Stimulated activated CD4-positive, alpha-beta T cell treated with anti-CD3 and anti-CD28 coated beads, Interleukin-15, amount 100 ng/mL, for 24 hours (primary cell): ENCODE measurements at places on chromosomes 2 and 18.
A peak's percentile ranks its signal among the peaks of the same experiment; 100 is the strongest.

DNA sequence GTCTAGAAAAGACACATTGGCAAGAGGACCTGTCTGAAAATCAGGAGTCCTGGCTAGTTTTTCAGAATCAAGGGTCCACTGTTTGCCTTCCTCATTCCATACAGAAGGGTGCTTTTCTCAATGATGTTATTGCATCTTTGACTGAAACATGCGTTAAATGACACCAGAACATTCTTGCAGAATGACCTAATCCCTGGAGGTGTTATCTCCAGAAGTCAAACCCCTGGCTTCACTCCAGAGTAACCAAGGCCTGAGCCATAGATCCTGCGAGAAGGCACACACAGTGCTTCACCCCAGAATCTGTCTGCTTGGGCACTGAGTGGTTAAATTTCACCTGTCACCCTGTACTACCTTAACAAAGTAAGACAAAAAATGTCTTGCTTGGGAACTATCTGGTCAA, 1055.2 kb upstream of the FANCL start:
- DNase-seq: no peak

GRCh38 chr2:127110985-127111384, 4.0 kb upstream of the BIN1 start:
- no peak for DNase-seq

DNA sequence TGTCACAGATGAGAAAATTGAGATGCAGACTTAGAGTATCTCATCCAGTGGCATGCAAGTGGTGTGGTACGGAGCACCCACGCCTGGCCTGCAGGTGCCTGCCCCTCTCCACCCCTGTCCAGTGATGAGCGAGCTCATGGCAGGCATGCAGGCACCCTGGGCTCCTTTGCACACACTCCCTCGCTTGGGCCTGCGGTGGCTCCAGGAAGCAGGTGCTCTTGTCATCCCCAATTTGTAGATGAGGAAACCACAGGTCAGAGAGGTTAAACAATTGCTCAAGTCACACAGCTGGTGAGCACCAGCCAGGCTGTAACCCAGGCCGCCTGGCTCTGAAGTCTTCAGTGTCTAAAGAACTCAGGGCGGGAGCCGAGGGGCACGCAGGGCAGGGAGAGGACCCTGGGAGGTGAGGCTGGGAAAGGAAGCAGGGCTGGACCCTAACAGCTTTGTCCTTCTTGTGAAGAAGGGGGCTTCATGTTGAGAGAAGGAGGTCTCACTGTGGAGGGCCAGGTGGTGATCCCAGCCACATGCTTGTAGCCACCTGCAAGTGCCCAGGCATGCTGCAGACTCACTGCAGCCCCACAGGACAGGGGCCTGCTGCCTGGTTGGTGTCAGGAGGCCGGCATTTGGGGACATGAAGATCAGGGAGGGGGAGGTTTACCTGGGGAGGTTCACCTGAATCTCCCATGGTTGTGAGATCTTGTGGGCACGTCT, 166.2 kb downstream of the SH3RF3 start:
- DNase-seq: no peak

DNA sequence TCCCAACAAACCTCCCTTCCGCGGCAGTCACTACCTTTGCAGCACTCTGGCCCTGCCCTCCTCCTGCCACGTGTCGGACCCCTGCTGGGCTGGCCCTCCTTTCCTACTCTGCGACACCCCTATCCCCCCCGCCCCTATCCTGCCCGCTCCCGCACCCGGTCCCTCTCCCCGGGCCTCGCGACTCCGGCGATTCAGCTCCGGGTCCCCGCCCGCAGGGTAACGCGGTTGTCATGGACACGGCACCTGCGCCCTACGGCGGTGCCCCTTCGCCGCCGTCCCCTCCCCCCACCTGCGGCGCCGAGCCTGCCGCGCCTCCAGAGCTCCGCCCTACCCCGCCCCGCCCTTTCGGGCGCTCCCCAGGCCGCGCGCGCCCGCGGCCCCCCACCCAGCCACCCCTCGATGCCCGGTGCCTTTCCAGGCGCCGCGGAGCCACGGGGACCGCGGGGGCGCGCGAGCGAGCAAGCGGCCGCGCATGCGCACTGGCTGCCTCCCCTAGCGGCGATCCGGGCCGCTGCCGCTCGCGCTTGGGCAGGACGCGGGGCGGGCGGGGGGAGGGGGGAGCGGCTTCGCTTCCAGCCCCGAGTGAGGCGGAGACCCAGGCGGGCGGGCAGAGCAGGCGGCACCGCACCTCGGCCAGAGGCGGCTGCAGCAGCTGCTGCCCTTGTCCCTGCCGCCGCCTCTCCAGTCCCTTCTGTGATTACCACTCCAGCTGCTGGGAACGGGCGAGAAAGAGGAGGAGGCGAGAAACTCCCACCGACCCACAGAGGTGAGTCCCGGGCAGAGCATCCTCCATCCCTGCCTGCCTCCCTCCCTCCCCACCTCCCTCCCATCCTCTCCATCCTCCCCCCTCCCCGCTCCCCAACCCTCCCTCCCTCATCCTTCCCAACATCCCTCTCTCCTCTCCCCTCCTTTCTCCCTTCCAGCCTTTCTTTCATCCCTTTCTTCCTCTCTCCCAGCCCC, at the start of gene CTNNA2:
Gene CTNNA2, plus strand, starts transcription at position 610 of the 960 bp plus-strand sequence.
- peak; percentile 36 for DNase-seq

GRCh38 chr2:18304849-18305248, 255.6 kb downstream of the RDH14 start:
- DNase-seq: no peak

GRCh38 chr2:226777611-226778010, 22.0 kb downstream of the IRS1 start:
- DNase-seq: no peak

- DNase-seq: no peak
These were observed 22.0 kb upstream of the MAP4K4 start for GRCh38 chr2:101675512-101675911.

GRCh38 chr2:147425437-147426029, 419.3 kb upstream of the ACVR2A start:
- no peak for DNase-seq

DNA sequence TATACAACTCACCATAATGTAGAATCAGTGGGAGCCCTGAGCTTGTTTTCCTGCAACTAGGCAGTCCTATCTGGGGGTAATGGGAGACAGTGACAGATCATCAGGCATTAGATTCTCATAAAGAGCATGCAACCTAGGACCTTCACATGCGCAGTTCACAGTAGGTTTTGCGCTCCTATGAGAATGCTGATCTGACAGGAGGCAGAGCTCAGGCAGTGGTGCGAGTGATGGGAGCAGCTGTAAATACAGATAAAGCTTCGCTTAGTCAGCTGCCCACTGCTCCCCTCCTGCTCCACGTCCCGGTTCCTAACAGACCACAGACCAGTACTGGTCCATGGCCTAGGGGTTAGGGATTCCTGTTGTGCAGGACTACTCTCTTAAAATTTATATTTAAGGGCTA, 255.3 kb upstream of the POU3F3 start:
- no peak for DNase-seq

- DNase-seq: no peak
These were observed 1.9 kb downstream of the CCDC68 start for GRCh38 chr18:54957296-54957832.

- DNase-seq: no peak
These were observed 43.1 kb upstream of the TGFA start for GRCh38 chr2:70596739-70597138.

- DNase-seq: peak; percentile 52
These were observed 58.9 kb downstream of the FAM168B start for GRCh38 chr2:131034122-131035051.
